ENCODE measurements at places on chromosomes 7 and 10.

GRCh38 chr10:43978091-43978490 lies 329.4 kb upstream of the ZNF32 start:
- no peak for DNase-seq

GRCh38 chr7:74479961-74480829 lies 26.5 kb downstream of the GTF2IRD1 start:
- DNase-seq: peak; percentile 48

- DNase-seq: no peak
Observed at GRCh38 chr7:105454095-105454747, 65.5 kb upstream of the SRPK2 start.

GRCh38 chr10:68471063-68471585 lies 649 bp downstream of the DNA2 start:
- peak; percentile 31 for DNase-seq

GRCh38 chr7:12581897-12582296 lies 11.4 kb downstream of the SCIN start:
- DNase-seq: no peak

GRCh38 chr10:118694848-118695247 lies 59.9 kb downstream of the CACUL1 start:
- no peak for DNase-seq

DNA sequence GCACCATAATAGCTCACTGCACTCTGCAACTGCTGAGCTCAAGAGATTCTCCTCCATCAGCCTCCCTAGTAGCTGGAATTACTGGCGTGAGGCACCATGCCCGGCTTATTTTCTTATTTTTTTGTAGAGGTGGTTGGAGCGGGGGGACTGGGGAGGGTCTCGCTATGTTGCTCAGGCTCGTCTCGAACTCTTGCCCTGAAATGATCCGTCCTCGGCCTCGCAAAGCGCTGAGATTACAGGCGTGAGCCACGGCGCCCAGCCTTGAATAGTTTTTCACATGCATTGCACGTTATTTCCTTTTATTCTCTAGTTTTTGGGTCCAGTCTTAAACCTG lies 526 bp upstream of the LAMTOR4 start:
- no peak for DNase-seq

- no peak for DNase-seq
Observed at GRCh38 chr7:12985228-12985627, 297.8 kb downstream of the ARL4A start.

GRCh38 chr10:103679096-103679790 lies 176.1 kb downstream of the SH3PXD2A start:
- DNase-seq: no peak

DNA sequence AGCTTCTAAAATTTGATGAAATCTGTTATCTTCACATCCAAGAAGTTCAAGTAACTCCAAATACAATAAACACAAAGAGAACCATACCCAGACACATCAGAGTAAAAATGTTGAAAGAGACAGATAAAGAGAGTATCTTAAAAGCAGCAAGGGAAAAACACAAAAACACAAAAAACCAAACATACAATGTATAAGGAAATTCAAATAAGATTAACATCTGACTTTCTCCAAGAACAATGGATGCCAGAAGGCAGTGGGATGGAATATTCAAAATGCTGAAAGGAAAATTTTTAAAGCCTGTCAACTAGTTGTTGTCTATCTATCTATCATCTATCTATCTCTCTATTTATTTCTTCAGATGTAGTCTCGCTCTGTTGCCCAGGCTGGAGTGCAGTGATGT lies 72.4 kb upstream of the MKLN1 start:
- no peak for DNase-seq

DNA sequence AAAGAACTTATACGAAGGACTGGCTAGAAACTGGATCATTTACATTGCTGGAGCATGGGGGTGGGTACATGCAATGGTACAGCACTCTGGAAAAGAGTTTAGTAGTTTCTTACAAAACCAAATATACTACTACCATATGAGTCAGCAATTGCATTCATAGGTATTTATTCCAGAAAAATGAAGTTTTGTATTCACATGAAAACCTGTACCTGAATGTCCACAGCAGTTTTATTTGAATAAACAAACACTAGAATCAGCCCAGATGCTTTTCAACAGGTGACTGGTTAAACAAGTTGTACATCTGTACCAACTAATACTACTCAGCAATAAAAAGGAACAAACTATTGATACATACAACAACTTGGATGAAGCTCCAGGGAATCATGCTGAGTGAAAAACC lies 3.4 kb downstream of the SCIN start:
- no peak for DNase-seq

DNA sequence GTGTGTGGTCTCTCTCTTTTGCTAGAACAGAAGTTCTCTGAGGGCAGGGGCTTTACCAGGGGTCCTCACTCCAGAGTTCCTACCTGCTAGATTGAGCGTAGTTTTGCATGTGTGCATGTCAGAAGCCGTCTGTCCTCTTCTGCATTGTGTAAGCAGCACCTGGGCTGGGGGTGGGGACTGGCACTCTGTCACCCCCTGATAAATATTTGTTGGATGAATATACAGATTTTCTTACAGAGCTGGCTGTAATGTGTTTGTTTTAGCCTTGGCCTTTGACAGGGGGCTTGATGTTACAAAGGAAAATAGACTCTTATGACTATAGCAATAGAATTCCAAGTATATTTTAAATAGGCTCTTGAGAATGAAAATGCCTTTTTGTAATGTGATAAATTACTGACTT lies 46.6 kb downstream of the WDR37 start:
- DNase-seq: no peak

DNA sequence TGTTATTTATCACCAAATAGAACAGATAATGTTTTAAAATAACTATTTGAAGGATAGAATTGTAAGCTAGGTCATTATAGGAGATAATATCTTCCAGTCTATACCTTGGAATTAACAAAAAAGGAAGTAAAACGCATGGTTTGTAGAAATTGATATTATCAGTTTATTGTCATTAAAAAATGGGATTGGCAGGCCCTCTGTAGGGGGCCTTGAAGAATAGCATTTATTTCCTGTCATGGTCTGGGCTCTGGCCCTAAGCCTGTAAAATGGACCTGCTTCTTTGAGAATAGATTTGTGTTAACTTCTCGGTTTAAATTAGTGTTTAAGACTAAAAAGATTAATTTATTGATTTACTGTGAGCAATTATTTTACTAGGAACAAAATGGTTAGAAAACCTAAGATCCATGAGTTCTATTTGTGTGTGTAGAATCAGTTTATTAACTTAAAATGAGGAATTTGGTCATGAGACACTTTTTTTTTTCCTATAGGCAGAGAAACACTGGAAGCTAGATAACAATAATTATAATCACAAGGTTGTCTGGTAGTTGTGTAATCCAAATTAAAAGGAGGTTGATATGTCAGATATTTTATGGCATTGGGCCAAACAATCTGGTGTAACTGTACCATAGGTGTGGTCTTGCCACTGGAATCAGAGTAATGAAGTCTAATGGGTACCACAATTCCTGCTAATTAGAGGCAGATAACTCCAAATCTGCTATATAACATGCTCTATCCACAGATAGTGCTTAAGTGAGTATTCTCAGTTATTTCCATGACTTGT lies 197.4 kb upstream of the FOXP2 start:
- DNase-seq: peak; percentile 6

GRCh38 chr10:74234569-74234968 lies 83.5 kb downstream of the ADK start:
- peak; percentile 31 for DNase-seq

DNA sequence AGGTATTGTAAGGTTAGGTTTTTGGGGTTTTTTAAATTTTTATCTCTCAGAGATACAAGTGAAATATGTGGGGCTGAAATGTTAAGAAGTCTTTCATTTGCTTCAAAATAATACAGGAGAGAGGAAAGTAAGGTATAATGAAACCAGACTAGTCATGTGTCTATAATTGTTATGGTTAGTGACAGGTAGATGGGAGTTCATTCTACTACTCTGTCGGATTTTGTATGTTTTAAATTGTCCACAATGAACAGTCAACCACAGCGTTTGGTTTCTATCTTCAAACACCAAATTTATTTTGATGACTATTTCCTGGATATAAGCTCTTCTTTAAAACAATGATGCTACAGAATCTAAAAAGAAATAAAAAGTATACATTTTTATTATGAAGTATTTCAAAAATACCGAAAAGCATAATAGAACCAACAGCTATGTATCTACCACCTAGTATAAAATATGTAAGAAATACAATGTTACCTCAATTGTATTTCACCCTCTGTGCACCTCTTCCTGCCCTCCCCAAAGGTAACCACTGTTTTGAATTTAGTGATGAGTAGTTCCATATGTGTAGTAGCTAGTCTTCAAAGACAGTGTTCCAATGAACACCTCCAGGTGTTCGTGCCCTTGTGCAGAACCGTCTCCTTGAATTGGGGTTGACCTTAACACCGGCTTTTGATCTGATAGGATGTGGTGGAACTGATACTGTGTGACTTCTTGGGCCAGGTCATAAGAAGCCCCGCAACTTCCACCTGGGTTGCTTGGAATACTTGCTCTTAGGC lies 74.8 kb upstream of the CDK1 start:
- DNase-seq: no peak

GRCh38 chr7:1709900-1710299 lies 39.8 kb downstream of the ELFN1 start:
- no peak for DNase-seq

GRCh38 chr10:43350156-43350555 lies 21.3 kb upstream of the FXYD4 start:
- no peak for DNase-seq

- no peak for DNase-seq
Observed at GRCh38 chr10:34185998-34186397, 629.1 kb downstream of the PARD3 start.

GRCh38 chr10:86878983-86879713 lies 78.3 kb downstream of the MMRN2 start:
- peak; percentile 3 for DNase-seq

Measured in hematopoietic multipotent progenitor cell treated with erythropoietin and hydrocortisone succinate and interleukin-3 and kit ligand, for 6 days (in vitro differentiated cells).